ENCODE measurements at places on chromosomes 7 and 10. TPM values are rescaled to one million over a fixed set of nuclear protein-coding genes. Genes with fewer than 3 reads are reported as not detected.

PIP gene
- total RNA-seq: not detected

- DNase-seq: no peak
Observed at GRCh38 chr7:121276313-121276712, 52.5 kb upstream of the WNT16 start.

DNA sequence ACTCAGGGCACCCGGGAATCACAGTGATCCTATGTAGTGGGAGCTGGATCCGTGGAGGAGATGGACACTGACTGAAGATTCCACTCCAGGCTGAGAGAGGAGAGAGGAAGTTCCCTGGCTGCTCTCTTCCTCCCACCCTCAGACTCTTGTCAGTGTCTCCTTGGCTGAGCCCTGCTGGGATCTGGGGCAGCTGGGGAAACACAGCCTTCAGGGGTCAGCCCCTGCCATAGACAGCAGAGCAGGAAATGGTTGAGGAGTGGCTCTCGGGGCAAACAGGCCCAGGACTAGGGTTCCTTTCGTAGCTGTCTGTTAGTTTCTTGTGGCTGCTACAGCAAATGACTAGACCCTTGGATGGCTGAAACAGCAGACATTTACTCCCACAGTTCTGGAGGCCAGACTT, 174.4 kb upstream of the BMPER start:
- no peak for DNase-seq

DNA sequence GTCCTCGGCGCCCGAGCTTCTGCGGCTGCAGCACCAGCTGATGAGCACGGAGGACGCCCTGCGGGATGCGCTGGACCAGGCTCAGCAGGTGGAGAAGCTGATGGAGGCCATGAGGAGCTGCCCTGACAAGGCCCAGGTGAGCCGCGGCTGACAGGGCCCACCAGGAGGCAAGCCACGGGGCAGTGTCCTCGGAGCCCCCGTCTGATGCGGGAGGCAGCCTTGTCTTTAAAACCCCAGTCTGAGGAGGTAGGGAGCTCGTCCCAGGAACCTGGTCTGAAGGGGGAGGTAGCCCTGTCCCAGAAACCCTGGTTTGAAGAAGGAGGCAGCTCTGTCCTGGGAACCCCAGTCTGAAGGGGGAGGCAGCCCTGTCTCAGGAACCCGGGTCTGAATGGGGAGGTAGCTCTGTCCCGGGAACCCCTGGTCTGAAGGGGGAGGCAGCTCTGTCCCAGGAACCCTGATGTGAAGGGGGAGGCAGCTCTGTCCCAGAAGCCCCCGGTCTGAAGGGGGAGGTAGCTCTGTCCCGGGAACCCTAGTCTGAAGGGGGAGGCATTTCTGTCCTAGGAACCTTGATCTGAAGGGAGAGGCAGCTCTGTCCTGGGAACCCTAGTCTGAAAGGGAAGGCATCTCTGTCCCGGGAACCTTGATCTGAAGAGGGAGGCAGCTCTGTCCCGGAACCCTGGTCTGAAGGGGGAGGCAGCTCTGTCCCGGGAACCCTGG, 53.1 kb upstream of the GTF2IRD1 start:
- DNase-seq: no peak

DNA sequence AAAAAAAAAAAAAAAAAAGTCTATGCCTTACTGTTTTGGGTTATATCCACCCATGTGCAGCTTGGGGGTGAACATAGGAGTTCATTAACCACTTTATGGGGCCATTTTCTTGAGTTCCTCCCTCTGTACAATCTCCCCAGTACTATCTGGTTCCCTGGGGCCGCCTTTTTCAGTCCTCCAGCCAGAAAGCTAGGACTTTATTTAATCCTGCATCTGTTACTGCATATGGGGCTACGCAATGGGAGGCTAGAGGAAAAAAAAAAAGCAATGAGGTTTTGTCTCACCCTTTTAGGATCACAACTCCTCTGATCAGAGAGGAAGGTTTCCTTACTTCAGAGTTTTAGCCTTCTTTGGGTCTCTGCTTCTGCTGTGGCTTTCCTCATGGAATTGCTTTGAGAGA, 51.0 kb downstream of the BTRC start:
- DNase-seq: no peak

DNA sequence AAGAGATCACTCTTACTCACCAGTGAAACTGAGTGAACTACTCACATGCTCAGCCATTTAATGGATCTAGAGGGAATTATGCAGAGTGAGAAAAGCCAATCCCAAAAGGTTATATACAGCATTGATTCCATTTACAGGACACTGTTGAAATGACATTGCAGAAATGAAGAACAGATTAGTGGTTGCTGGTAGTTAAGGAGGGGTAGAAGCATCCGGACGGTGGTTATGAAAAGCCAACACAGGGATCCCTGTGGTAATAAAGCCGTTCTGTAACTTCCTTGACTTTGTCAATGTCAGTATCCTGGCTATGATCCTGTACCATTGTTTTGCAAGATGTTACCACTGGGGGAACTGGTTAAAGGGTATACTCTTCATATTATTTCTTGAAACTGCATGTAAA, 253.4 kb downstream of the USP6NL start:
- DNase-seq: no peak

- no peak for DNase-seq
Observed at GRCh38 chr7:27247452-27248426, 5.1 kb downstream of the EVX1 start.

- DNase-seq: no peak
Observed at GRCh38 chr7:651032-651728, 75.3 kb upstream of the DNAAF5 start.

All from Right ventricle myocardium superior (tissue), 1 donor.